GM18507 (cell line): ENCODE measurements at places on chromosomes 3 and 15.

- DNase-seq, result no peak
Measured at GRCh38 chr15:101579631-101580163, 72.5 kb downstream of the TM2D3 start.

GRCh38 chr3:149936812-149937230 is 33.9 kb downstream of the PFN2 start:
- DNase-seq, result peak; percentile 12

DNA sequence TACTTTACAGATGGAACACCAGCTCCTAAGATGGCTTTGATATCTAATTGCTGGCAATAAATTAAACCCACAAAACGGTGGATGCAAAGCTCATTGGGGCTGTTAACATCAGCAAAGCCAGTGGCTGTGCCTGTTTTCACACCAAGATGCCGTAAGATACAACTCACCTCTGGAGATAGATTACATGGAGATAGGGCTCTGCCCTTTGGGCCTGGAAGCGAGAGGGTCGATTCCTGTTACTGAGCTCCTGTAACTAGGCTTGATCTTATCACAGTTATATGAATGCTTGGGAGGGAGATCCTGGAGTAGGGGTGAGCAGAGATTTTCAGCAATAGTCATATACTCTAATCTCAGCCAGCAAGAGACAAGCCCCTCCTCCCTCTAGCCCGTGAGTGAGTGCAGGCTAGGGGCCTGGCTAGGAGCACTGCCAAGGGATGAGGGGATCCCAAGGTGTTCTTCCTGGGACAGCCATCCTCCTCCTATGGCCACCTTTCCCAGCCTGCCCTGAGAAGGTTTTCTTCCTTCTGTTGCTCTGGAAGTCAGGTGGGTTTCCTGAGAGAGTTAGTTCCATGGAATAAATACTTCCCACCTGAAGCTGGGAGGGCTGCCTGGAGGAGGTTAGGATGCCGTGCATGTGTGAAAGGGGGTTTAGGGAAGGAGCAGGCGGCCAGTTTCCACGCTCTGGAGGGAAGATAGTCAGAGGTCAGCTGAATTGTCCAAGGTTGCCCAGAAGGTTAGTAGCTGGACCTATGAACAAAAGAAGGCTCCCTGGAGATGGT is 18.1 kb upstream of the DOCK3 start:
- no peak for DNase-seq

DNA sequence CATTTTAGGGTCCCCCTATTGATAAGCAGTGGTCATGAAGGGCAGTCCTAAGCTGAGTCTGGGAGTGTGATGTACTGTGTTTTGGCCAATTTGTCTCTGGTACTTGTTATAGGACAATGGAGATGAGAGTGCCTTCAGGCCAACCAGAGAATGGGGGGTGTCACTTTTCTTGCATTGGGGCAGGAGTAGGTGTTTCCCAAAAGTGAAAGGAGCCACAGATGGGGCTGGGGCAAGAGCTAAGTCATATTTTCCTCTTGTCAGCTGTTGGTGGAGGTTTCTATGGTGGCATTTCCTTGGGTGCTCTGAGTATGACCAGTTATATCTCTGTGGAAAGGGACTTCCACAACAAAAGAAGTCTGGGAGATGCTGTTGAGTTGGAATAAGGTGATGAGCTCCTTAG is 24.7 kb upstream of the BSN start:
- no peak for DNase-seq

DNA sequence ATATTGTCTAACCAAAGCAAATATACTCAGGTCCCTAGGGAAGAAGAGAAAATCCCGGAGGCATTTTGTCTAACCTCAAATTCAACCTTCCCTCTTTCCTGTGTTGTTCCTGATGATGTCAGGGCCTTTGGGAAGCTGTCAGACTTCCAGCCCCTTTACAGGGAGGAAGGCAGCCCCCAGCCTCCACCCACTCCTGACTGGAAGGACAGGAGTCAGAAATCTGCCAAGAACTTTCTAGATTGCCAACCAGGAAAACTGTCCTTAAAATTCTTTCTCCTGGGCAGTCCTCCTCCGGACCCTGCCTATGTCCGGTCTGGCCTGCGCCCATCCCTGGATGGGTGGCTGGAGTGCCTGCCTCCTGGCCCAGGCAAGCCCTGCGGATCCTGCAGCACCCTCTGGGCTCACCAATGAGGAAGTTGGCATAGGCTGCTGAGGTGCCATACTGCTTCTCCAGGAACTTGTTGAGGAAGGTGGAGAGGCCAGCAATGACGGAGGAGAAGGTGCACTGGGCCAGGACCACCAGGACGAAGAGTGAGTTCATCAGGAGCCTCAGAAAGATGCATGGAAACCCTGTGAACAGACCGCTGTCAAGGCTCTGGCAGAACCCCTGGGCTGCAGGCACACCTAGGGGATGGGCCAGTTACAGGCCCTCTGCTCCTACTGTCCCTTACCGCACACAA is 52.6 kb upstream of the RAB6B start:
- DNase-seq, result no peak

- no peak for DNase-seq
Measured at GRCh38 chr15:63073497-63074172, 31.1 kb downstream of the TPM1 start.

DNA sequence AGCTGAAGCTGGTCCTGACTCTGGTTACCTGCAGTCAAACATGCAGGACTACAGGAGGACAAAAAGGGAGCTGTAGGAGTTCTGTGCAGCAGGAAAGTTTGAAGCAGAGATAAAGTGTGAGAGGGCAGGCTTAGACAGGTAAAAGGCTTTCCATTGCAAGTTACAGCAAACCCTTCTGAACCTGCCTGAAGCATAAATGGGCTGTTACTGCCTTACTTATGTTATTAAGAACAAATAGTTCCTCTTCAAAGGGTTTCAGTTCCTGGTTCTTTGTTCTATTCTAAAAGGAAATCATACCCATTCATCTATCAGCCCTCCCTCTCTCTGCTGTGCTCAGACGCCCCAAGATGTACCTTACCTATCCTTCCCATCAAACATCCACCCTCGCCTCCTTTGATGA is 52.4 kb upstream of the CACNA2D3 start:
- DNase-seq, result no peak

- DNase-seq, result no peak
Measured at GRCh38 chr15:82802497-82802896, 3.4 kb downstream of the FSD2 start.

- DNase-seq, result no peak
Measured at GRCh38 chr15:59556380-59556779, 55.2 kb upstream of the GCNT3 start.

GRCh38 chr3:152469248-152470025 is 200.7 kb downstream of the MBNL1 start:
- DNase-seq, result no peak

DNA sequence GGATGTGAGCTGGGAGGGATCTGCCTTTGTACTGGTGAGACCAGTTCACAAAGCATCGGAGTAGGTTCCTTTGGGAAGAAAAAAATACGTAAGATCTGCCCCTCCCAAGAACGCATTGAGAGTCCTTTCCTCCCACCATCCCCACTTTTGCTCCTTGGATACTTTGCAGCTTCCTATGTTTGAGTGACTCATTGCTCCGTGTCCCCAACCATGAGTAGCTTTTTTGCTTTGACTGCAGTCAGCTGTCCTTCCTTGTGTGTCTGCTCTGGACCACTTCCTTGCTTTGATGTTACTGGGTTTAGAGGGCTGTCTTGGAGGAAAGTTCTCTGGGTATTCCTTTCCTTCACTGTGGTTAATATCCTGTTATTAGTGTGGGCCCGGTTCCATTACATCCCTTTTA is 43.2 kb upstream of the PTPN23 start:
- no peak for DNase-seq

GRCh38 chr3:120410116-120410515 is 40.7 kb downstream of the FSTL1 start:
- DNase-seq, result no peak

- DNase-seq, result no peak
Measured at GRCh38 chr15:98775498-98776230, 127.3 kb downstream of the IGF1R start.

DNA sequence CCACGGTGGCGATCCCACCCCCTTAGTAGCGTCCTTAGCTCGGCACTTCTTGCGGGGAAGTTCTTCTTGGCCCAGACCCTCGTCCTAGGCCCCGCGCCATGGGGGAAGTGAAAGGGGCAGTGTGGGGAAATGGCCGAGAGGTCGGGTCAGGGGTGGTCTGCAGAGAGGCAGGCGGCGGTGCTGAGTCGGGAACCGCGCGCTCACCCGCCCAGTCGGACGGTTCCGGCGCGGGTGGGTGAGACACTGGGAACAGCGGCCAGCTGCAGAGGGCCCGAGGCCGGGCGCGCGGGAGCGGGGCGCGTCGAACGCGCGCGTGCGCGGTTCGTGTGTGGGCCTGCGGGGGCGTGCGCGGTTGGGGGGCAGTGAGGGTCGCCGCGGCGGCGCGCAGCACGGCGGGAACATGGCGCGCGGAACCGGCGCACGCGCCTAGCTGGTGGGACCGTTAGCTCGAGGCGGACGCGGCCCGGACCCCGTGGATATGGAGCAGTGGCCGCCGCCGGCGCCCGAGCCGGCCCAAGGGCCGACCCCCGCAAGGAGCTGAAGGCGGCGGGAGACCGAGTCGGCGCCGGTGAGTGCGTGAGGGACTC is 246.9 kb downstream of the GOLGA6L6 start:
- no peak for DNase-seq

GRCh38 chr3:50466177-50466576 is 37.3 kb downstream of the CACNA2D2 start:
- no peak for DNase-seq

- no peak for DNase-seq
Measured at GRCh38 chr3:78604341-78604740, 1163.5 kb downstream of the ROBO1 start.
